ENCODE measurements at places on chromosomes 4 and X.

DNA sequence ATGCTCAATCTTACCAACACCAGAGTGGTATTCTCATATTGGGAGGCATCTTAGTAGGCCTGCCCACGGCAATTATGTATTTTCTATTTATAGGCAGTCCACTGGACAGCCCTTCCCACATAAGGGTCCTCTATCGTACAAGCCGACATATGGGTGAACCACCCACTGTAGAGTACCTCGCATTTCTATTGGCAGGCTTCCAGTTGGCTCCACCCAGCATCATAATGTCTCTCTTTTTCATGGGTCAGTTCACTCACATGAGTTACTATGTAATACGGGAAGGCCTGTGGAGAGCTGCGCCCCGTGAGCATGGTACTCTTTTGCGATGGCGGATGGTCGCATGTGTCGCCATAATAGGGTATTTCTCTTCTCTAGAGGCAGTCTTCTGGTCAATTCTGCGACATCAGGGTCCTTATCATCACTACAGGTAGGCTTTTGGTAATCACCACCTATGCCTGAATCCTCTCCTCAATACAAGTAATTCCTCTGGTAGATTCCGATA, 29.4 kb upstream of the FOXR2 start:
- no peak for DNase-seq

- DNase-seq = no peak
These were observed 8.2 kb downstream of the WDR1 start for GRCh38 chr4:10108391-10108790.

DNA sequence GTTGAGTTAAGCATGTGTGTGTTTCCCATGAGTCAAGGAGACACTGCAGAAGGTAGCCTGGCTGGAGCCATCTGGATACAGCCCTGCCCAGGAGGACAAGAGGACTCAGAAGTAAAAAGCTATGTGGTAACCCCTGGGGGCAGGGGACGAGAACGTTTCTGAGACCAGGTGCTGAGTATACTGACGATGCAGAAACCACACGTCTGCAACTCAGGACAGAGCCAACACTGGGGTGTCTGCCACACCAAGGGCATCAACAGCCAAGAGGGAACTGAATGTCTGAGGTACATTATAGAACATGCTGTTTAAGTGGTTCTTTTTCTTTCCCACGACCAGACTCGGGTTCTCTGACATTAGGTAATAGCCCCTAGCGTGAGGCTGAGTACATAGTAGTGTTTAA, 94.1 kb upstream of the GPR34 start:
- DNase-seq = no peak

- DNase-seq = no peak
These were observed 22.8 kb downstream of the PDLIM3 start for GRCh38 chr4:185512516-185512915.

DNA sequence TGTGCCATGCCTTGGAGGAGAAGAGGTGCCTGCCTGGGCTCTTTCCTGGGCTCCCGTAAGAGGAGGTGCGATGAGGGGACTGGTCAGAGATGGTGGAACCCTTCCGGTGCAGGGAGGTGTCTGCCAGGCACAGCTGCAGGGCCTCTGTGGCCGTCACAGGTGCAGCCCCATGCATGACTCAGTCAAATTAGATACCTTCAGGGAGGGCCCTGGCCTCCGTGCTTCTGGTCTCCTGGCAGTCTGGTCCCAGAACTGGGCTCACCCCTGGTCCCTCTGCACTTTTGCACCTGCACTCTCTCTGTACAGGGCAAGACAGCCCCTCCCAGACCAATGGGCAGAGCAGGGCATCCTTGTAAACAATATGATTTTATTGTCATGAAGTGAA, 49.9 kb upstream of the LRPAP1 start:
- no peak for DNase-seq

DNA sequence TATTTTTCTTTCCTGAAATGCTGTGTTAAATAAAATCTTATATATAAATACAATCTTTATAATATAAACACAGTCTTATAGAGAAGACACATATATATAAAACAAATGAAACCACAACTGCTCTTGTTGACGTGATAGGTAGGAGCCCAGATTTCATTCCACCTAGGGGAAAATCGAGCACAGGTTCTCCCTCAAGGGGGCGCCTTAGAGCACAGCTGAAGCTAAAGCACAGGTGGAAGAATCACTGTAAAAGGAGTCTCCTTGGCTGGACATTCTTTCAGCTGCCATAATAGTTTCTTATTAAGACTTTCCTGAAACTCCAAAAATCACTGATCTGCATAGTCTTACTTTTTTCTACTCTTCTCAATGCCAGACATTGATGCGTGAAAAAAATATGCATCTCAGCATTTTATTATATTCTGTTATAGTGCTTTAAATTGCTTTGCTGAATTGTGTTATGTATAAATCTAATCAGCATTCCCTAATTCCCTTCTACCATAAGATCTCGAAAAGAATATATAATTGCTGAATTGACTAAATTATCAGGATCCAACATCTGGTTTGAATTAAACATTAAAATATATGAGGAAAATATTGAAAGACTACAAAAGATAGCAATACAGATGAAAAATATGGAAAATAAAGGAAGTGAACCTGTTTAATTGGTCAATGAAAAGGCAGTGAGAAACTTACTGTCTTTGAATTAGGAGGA, 25.5 kb upstream of the RXFP1 start:
- peak; percentile 7 for DNase-seq

Measured in H54 (cell line).